ENCODE measurements at places on chromosomes 4 and X. TPM values are rescaled to one million over a fixed set of nuclear protein-coding genes. Genes with fewer than 3 reads are reported as not detected.

The ADGRL3 gene
- polyA plus RNA-seq, result not detected

- DNase-seq, result no peak
Observed at GRCh38 chr4:89212666-89213381, 94.8 kb downstream of the GPRIN3 start.

GRCh38 chr4:74111306-74111975 lies 12.4 kb upstream of the CXCL2 start:
- DNase-seq, result no peak

The RGN gene
- polyA plus RNA-seq, result not detected

- no peak for DNase-seq
Observed at GRCh38 chr4:153448003-153448731, 18.0 kb upstream of the TMEM131L start.

GRCh38 chr4:24488399-24489164 lies 95.8 kb downstream of the DHX15 start:
- peak; percentile 61 for DNase-seq

GRCh38 chr4:44668526-44668925 lies 9.7 kb upstream of the GUF1 start:
- DNase-seq, result no peak

- no peak for DNase-seq
Observed at GRCh38 chrX:22526339-22526738, 253.6 kb downstream of the CBLL2 start.

Measured in CD4-positive, CD25-positive, alpha-beta regulatory T cell (primary cell).